GM23338 (cell line): ENCODE measurements at places on chromosomes 5 and 9.

GRCh38 chr9:86670076-86670475 lies 277.2 kb downstream of the GAS1 start:
- DNase-seq: no peak

DNA sequence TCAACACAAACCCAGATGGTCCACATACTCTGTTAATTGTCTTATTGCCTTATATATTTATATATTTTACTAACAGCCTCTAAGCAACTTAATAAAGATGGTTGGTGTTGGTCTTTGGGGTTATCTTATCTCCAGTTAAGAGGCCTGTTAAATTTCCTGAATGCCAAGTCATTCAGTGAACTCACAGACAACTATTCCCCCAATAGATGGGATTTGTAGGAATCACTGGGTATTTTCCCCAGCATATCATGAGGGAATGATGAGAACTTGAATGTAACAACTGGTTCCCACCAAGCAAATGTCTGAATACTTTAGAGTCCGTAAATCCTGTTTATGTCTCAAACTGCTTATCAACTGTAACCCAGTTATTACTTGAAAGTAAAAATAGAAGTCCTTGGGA lies 42.7 kb upstream of the RETREG1 start:
- no peak for DNase-seq

DNA sequence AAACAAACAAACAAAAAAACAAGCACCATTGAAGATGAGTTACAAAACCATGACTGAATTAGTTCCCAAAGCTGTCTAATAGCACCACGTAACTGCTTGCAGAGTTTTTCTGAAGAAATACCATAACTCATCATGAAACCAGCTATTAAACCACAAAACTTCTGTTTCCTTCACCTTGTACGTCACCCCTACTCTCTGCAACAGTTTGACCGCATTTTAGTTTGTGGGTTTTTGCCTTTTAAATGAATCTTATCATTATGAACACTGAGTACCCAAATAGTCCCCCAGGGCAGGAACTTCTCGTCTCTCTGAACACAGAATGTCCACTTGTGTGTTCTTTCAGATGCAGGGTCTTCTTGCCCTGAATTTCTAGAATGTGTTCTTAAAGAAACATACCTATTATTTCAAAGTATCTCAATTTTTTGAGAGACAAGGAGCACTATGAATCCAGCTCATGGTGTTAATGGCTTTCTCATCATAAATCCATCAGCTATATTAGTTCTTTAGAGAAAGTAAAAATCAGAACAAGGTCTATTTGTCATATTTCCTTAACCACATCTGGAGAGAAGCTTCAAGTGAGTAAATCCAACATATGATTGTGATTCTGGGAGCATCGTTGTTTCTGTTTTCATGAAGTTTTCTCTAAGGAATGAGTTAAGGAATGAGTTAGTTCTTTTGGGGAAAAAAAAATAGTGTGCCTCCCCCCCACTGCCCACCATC lies 210.6 kb downstream of the AUH start:
- no peak for DNase-seq

GRCh38 chr5:58653521-58653920 lies 70.6 kb downstream of the RAB3C start:
- no peak for DNase-seq

DNA sequence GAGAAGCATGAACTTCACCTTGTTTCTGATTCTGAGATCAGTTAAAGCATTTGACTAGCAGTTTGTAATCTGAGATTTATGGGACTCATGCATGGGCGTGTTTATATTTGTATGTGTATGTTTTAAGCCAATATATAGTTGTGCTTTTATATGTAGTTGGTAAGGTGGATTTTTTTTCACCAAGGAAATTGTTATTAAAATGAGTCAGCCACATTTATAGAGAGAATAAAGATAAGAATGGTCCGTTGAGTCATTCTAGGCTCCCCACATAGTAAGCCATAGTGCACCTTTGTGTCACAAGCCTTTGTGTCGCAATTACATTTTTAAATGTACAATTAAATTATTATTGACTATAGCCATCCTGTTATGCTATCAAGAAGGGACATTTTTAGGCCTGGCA lies 89.0 kb downstream of the NLN start:
- no peak for DNase-seq

DNA sequence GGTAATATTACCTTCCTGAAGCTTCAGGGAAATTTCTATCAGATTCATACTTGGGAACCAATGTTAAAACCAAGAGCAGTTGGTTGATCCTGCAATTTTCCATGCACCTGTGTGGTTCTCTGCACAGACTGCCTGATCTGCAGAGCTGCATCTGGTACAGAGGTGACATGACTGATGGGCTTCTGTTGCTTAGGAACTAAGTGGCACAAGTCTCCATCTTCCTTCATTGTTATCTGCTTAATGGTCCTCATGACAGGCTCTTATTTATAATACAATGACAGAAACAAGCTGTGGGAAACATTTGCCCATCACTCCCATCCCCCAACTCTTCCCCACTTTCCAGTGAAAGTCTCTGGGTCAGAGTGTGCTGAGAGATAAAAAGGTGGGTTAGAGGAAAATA lies 799.1 kb downstream of the TAF11L14 start:
- DNase-seq: no peak

DNA sequence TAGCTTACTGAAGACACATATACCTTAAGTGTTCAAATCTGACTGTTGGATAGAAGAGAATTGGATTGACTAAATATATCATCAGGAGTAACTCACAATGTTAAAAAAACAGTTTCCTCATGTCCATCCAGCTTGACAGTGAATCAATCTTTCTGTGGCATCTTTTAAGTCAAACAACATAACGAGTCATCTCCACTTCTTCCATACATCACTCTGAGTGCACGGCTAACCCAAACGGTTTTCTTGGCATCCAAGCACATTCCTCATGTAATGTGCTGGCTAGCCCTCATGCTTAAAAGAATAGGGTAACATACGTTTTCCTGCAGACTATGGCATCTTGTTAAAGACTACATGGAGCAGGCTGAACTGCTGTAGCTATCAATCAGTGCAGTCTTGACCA lies 291.5 kb upstream of the TRPC7 start:
- no peak for DNase-seq

DNA sequence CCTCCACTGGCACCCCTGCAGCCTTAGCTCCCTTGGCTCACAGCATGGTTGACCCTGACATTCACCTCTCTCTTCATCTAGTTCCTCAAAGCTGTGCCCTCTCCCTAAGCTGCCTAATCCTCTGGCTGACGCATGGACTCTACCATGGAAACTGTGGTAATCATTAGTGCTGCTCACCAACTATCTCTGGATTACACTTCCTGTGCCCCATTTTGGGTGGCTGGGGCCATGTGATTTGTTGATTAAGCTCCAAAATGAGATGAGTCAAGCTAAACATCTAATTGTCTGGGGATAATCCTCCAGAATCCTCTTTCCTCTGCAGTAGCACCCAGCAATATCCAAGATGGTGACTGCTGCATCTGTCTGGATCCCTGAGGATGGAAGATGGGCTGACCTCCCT lies 264.4 kb downstream of the SH3GL2 start:
- no peak for DNase-seq

GRCh38 chr9:133235549-133236222 lies 26.6 kb upstream of the OBP2B start:
- no peak for DNase-seq

DNA sequence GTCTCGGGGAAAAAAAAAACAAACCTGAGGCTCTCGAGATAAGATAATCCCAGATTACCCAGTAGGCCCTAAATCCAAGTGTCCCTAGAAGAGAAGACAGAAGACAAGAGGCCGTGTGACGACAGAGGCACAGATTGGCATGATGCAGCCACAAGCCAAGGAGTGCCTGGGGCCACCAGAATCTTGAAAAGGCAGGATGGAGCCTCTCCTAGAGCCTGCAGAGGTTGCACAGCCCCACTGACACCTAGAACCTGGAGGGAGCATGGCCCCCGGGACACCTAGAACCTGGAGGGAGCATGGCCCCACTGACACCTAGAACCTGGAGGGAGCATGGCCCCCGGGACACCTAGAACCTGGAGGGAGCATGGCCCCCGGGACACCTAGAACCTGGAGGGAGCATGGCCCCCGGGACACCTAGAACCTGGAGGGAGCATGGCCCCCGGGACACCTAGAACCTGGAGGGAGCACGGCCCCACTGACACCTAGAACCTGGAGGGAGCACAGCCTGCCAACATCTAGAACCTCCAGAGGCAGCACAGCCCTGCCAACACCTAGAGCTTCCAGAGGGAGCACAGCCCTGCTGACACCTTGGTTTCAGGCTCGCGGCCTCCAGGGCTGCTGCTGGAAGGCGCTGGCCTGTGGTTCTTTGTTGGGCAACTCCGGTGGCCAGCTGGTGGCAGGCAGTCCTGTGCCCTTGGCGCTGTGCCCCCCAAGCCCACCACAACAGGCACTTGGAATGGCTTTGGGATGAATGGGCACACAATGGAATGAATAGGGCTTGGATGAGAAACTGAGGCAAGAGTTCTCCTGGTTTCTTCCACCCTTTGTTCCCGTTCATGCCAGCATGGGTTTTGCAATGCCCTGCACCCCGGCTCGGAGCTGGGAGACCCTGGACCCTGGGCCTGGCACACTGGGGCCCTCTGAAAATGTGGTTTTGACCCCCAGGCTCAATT lies 39.2 kb downstream of the VAV2 start:
- DNase-seq: no peak

DNA sequence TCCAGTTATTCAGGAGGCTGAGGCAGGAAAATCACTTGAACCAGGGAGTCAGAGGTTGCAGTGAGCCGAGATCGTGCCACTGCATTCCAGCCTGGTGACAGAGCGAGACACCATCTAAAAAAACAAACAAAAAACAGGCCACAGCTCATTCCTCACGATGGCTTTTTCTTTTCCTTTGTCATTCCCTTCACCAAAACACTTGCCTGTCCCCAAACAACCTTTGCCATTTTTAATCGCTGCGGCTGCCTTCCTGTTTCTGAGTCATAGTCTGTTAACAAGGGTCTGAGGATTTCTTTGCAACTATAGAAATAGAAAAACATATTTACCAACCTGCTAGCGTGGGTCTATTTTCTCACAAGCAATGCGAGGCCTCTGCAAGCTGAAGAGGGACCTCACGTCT lies 123.0 kb upstream of the FSTL4 start:
- DNase-seq: no peak

DNA sequence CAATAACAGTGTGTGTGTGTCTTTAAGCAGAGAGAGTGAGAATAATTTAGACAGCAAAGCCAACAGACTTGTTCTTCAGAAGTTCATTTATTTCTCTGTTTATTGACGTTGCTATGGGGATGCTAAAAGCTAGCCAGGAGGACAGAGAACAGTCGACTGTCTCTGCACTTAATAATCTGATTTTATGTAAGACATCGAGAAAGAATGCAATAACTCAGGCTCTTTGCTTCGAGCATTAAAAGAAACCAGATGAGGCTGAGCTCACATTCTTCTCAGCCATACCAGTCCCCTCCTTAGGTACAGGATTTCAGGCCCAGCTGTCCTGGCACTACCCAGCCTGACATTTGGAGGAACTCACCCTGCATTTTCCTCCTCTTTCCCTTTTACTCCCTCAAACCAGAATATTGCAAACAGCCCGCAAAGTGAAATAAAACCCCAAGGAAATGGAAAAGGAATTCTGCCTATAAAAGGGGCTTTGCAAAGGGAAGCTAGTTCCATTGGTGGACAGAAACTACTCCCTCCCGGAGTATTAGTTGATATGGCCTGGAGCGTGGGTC lies 44.5 kb upstream of the DPYSL3 start:
- DNase-seq: no peak

GRCh38 chr5:81572201-81572600 lies 178.3 kb upstream of the ACOT12 start:
- no peak for DNase-seq

GRCh38 chr9:127739614-127740330 lies 4.7 kb upstream of the TOR2A start:
- DNase-seq: no peak

GRCh38 chr5:65828022-65828896 lies 98.1 kb upstream of the ERBIN start:
- no peak for DNase-seq

DNA sequence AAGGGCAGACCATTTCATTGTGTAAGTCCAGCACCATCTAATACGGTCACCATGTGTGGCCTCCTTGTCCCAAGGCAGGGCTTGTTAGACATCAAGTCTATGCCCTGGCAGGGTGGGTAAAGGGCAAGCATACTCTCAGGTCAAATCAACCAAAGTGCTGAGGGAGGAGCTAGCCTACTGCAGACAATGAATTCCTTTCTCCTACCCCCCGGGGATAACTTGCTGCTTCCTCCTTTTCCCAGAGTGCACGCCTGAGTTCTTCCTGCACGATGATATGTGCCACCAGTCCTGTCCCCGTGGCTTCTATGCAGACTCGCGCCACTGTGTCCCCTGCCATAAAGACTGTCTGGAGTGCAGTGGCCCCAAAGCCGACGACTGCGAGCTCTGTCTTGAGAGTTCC lies 71.4 kb downstream of the RFK start:
- no peak for DNase-seq

GRCh38 chr9:28720746-28721145 lies 1147.5 kb upstream of the C9orf72 start:
- DNase-seq: no peak

DNA sequence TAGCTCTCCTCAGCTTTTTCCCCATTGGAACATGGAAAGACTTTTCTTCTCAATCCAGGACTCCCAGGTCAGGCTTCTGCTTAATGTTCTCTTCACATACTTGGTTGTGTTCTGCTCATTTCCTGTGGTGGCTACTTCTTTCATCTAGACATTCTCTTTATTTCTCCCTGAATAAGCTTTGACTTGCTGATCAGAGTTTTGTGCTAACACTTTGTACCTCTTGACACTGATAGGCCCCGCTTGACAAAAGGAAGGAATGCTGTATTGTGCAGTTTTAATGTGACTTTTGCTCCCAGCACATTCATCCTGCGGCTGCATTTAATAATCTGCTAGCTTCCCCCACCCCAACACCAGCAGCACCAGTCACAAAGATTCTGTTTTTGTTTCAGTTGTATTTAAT lies 90.9 kb upstream of the MINAR2 start:
- peak; percentile 28 for DNase-seq
